CD4-positive, alpha-beta T cell treated with Interleukin-6 for 4 hours (primary cell): ENCODE measurements at places on chromosomes 4 and X.

DNA sequence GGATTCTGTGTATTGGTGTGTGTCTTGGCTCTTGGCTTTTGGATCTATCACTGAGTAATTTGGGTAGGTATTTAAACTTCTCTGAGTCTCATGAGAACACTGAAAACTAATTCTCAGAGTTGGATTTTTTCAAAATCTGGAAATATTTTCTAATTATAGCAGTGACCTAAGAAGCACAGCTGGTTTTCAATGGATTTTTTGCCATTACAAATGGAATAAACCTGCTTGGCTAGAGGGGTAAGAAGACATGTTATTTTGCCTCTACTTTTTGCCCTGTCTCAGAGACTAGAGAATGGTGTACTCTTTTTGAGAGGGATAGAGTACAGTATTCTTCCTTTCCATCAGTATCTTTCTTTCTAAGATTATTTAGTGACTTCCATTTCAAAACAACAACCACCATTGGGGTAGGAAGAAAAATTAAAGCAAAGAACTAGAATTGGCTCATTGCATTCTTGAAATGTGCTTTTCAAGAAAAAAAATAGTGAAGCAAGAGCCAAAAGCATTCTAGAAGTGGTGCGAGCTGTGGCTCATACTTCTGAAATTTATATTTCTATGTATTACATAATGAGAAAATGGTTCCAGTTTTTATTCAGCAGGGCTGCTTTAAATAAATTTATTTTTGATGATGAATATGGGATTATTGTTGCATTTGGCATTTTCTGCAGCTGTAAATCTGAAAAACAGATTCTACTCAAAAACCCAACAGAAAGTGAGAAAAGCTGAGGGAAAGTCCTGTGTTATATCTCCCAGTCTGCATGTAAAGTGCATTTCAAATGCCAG lies 850.2 kb upstream of the SLIT2 start:
- DNase-seq, result no peak

DNA sequence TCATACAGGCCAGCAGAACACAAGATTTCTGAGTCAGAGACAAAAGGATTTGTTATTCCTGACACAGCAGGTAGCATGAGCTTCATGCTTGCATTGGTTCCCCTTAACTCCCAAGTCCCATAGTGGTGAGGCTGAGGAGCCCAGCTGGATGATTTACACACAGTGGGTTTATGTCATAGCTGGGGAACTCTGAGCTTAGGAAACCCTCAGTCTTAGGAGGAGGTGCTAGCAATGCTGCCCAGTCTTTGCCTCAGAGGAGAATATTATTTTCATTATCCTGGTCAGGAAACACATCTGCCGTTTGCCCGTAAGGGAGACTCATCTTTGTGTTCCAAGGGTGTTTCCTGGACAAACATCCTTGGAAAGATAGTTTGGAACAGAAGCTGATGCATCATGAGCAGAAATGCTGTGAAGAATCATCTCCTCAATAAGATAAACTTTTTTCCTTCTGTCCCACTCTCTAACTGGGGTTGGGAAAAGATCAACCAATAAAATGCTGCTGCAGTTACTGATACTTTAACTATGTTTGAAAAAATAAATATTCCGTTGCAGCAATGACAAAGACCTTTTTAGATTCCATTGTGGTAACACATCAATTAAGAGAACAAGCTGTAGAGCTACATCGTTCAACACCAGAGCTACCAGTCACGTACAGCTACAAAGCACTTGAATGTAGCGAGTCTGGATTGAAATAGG lies 146.8 kb downstream of the DCLK2 start:
- DNase-seq, result no peak

GRCh38 chr4:118683513-118683912 lies 1.7 kb upstream of the METTL14 start:
- DNase-seq, result no peak

GRCh38 chrX:150731795-150732194 lies 38.6 kb downstream of the MTMR1 start:
- DNase-seq, result no peak

GRCh38 chr4:170306208-170306607 lies 216.5 kb upstream of the AADAT start:
- no peak for DNase-seq
